ENCODE measurements at places on chromosomes 3 and 15.

- DNase-seq: no peak
Observed at GRCh38 chr3:169879845-169880575, 10.3 kb upstream of the LRRC31 start.

GRCh38 chr3:81300324-81300927 is 461.0 kb downstream of the GBE1 start:
- no peak for DNase-seq

GRCh38 chr3:153577059-153577736 is 415.2 kb downstream of the RAP2B start:
- DNase-seq: no peak

- DNase-seq: no peak
Observed at GRCh38 chr15:99692825-99693224, 40.4 kb downstream of the LYSMD4 start.

DNA sequence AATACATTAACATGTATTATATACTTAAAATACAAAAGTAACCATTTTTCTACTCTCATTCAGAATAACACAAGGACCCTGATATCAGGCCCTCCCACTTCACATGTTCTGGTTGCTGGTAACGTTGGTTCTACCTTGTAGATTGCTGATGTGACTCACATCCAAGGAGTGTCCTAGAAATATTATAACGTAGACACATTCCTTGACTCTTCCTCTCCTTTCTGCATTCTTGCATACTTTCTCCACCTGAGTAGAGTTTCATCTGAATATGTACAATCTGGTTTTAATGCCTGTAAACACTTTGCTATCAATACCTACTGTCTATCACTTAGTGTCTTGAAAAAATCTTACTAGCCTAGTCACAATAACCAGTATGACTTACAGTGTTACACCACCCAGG is 35.0 kb upstream of the NEDD4 start:
- DNase-seq: no peak

DNA sequence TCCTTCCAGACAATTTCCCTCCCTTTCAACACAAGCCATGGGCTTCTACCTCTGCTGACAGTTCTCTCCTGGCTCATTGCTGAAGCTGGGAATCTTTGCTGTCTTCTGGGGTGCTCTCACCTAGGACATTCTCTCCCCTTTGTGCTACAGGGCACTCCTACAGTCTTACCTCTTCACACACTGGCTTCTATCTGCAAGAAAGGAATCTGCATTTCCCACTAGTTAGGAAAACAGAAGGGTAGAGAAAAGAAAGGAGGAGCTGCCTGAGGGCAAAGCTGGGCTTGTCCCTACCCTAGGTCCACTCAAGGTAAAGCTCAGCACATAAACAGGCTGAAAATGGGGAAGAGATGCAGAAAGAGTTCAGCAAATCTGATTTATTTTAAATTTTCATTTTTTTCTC is 5.6 kb upstream of the ARGFX start:
- DNase-seq: no peak

DNA sequence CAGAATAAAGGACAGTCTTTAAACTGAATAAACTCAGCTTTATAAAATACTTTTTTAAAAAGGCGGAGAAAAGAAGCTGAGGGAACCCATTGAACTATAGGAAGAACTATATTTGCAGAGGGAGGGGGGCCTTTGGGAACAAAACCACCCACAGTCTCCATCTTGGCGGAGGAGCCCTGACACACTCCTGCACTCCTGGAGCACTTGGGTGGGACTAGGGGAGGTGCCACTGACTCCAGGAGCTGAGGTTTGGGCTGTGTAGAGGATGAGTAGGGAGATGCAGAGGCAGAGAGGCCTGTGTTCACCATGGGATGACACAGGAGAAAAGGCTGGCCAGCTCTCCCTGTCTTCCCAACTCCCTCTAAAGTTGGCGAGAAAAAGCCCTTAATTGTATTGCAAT is 35.8 kb downstream of the IFT122 start:
- DNase-seq: no peak

DNA sequence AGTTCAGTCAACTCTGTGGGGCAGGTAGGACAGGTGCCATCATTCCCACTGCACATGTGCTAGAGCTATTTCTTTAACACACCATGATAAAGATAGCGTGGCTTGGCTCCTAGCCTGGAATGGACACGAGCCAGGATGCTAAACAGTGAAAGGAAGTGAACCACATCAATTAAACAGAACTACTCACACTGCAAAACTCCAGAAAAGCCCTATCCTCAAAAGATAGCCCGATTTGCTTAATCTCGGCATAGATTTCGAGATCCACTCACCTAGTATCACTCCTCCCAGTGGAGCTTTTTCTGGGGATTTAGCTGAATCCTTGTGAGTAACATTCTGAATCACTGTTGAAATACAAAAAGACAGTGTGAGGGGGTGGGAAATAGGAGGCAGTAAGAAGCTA is 118.0 kb downstream of the ABI3BP start:
- no peak for DNase-seq

GRCh38 chr3:58261954-58262666 is 24.5 kb downstream of the ABHD6 start:
- DNase-seq: no peak

DNA sequence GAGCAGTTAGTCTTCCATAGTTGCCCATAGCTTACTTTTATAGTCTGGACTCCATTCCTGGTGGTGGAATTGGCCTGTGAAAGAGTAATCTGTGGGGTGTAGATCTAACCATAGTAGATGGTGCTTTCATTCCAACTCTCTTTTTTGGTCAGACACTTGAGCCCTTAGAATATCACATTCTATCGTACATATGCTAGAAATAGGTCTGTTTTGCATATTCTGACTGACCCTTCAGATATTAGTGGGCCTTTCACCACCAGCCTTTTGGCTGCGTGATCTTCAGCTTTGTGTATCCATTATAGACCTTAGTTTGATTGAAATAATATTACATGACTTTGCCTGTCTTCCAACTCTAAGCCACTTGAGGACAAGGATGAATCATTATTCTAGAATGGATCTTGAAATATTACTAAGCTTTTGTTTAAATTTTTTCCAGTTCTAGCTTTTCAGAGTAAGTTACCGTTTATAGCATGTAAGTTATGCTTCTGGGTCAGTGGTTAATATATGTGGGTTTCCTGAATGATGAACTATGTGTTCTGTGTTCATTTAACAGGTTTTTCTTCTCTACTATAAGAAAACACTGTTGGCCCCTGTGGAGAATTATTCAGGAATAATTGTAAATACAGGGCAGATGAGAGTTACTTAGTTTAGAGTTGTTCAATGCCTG is 8.7 kb downstream of the RAB7A start:
- no peak for DNase-seq

GRCh38 chr3:25854635-25855034 is 64.7 kb downstream of the OXSM start:
- DNase-seq: no peak

GRCh38 chr15:100592898-100593297 is 9.1 kb downstream of the LINS1 start:
- DNase-seq: no peak

GRCh38 chr3:186427627-186428281 is 65.7 kb upstream of the DGKG start:
- DNase-seq: no peak

GRCh38 chr15:99449514-99449913 is 116.3 kb upstream of the MEF2A start:
- DNase-seq: no peak

DNA sequence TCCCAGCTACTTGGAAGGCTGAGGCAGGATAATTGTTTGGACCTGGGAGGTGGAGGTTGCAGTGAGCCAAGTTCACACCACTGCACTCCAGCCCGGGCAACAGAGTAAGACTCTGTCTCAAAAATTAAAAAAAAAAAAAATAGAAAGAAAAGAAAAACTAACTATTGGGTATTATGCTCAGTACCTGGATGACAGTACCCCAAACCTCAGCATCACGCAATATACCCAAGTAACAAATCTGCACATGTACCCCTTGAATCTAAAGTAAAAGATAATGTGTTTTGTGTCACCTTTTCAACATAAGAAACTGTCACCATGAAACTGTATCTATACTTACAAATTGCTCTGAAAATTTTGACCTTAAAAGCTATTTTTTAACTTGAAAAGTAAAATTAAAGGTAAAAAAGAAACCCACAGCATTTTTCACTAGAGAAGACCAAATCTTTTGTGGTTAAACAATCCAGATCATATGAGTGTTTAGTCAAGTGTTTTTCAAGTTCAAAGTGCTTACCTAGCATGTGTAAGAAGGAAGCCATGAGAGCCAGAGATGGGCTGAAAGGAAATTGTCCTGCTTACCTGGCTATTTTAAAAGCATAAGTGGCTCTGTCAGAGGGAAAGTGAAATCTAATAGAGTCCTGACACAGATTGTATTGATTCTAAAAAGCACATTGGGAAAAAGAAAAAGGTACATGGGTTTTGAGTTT is 50.5 kb downstream of the MYO1E start:
- no peak for DNase-seq

- no peak for DNase-seq
Observed at GRCh38 chr3:5226783-5227182, 39.3 kb downstream of the EDEM1 start.

GRCh38 chr3:187051066-187051465 is 88.2 kb downstream of the RPL39L start:
- no peak for DNase-seq

- no peak for DNase-seq
Observed at GRCh38 chr3:195133013-195133412, 137.9 kb downstream of the XXYLT1 start.

- DNase-seq: no peak
Observed at GRCh38 chr15:31214158-31214863, 112.3 kb upstream of the KLF13 start.

Measured in activated CD4-positive, alpha-beta T cell treated with anti-CD3 and anti-CD28 coated beads for 1 hour (primary cell).